Left lobe of liver (tissue), 2 donors: ENCODE measurements at places on chromosomes 4 and X. TPM values are rescaled to one million over a fixed set of nuclear protein-coding genes. Genes with fewer than 3 reads are reported as not detected.
A peak's percentile ranks its signal among the peaks of the same experiment; 100 is the strongest.

GRCh38 chr4:15515106-15515505 is 45.4 kb downstream of the CC2D2A start:
- no peak for DNase-seq

DNA sequence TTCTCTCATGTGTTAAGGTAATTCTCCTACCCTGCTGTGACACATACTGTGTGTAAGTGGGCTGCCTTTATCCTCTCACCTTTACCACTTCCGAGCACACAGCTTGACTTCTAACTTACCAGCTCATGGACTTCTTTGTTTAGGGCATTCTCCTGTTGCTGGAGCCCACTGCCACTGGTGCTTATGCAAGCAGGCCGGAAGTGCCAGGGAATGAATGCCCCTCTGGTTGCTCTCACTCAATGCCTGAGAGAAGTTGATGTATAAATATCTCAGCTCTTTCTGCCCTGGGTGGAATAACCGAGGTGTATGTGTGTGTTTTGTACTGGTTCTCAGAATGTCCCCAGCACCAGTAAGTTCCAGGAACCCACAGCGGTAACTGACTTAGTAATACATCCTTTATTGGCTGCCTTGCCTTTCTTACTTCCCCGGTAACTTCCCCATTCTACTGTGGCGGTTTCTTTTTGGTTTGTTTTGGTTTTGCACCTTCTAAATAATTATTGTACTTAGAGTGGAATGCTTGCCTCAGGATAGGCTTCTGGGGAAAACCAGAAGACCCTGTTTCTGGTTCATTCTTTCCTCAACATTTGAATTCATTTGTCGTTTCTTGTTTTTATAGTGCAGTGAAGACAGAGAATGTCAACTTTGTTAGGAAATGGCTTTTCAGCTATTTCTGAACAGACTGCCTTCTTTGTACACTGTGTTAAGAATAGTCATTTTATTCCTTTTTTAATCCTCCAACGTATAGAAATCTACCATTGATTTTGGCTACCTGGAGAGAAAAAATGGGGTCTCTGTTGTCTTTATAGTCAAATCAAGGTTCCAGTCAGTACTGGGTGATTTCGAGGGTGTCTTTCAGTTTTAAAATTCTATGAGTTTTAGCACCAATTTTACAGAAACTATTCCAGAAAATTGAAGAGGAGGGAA is 45.4 kb downstream of the CXorf58 start:
- DNase-seq = no peak

- no peak for DNase-seq
Measured at GRCh38 chrX:100350704-100351489, 59.2 kb downstream of the PCDH19 start.

DNA sequence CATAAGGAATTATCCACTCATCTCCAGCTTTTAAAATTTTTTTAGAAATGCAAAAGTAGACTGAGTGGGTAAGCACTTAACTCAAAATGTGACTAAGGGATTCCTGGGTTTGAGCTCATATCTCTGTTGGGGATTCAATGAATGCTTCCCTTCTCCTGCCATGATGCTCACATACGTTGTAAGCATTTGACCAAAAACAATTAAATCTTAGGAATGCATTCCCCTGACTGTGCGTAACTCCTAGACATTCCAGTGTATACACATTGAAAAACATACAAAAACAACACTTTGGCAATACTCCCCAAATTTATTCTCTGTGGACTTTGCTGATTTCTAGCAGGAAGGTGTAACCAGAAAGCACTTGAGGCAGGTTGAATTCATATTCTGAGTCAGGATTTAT is 29.8 kb downstream of the SPANXA2 start:
- no peak for DNase-seq

DNA sequence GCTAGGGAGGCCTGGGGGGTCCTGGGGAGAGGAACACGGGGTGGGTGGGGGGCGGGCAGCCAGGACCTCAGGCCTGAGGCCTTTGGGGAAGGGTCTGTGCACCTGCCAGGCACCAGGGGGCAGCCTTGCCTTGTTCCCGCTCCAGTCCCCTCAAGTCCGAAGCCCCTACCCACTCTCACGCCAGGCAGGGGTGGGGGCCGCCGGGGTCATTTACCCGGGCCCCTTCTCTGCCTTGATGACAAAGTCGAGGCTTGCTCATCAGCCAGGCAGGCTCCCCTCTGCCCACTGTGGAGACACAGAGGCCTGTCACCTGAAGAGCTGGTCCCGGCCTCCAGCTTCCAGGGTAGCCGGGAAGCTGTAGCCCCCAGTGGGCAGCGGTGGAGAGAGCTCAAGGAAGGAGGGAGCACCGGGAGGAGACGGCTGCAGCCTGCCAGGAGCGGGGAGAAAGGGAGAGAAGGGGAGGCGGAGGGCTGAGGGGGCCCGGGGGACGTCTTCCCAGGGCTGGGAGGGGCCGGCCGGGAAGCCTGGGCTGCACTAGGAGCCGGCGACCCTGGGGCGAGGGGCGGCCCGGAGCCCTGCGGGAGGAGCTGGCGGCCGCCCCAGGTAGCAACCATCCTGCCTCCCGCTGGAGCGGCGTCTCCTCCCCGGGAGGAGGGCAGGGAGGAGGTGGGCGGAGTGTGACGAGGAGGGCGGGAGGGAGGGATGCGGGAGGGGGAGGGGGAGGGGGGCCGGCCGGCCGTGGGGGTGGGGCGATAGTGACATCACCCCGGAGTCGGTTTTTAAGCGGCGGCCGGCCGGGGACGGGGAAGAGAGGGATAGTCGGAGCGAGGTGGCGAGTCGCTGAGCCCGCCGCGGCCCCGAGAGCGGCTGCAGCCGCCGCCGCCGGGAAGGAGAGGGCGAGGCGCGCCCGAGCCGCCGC is at the start of gene SLC6A8:
SLC6A8 (plus strand) TSS at position 806 of the 919 bp plus-strand sequence. CDS start 649 bp downstream, outside the sequence.
- peak; percentile 59 for DNase-seq

DNA sequence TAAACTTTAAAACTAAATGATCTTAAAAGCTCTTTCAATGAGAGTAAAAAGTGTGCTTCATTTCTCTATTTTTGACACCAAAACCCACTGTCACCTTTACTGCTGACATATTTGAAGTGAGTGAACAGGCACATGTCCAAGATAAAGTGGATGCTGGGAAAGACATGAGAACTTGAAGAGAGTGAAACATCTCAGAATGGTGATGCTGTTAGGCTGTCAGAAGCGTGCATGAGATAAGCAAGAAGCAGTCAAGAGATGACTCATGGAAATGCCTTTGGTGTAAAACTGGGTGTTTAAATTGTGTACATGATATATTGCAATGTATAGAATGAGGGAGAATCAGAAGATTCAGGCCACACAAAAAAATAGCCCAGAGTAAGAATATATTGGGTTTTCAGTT is 21.8 kb upstream of the GBA3 start:
- DNase-seq = no peak

DNA sequence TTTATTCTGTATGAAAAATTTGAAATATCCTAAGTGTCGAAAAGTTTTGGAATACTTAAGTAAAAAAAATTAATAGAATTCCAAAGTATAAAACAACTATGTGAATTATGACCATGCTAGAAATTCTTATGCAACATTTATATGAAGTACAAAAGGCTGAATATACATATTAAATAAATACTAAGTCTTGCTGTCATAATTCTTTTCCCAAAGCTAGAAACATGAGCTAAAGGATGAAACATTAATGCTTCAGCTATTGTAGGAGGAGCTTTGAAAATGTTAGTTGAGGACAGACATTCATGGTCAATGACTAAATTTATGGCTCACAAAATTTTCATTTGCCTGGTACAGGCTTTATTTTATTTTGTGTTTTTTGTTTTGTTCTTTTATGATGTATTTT is 207.3 kb downstream of the GABRB1 start:
- no peak for DNase-seq

DNA sequence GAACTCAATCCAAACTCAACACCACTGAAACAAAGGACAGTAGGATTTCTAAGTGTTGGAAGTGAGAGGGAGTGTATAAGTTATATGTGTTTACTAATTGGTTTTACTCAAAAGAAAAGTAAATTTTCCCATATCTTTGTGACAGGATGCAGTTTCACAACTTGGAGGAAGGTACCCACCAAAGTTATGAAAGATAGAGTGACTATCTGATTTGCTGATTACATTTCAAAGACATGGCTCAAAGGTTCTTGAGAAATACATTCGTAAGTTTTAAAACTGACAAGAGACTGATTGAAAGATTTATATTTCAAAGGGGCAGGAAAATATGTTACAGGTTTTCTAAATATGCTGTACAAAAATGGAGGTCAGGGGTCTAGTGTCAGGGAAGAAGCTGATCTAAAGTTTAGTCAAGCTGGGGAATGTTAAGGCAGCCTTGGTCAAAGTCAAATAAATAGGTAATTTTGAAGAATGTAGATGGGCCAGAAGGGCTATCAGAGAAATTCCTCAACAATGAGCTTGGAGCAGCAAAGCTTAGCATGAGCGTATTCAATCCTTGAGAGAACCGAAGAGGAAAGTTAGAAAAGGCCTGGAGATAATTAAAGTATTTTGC is 9.7 kb upstream of the COMMD8 start:
- DNase-seq = no peak

- no peak for DNase-seq
Measured at GRCh38 chrX:153333266-153333665, 687 bp upstream of the ZNF275 start.

- no peak for DNase-seq
Measured at GRCh38 chrX:29143756-29144155, 556.5 kb downstream of the IL1RAPL1 start.

GRCh38 chrX:48972220-48973164 is 848 bp upstream of the KCND1 start:
- no peak for DNase-seq

DNA sequence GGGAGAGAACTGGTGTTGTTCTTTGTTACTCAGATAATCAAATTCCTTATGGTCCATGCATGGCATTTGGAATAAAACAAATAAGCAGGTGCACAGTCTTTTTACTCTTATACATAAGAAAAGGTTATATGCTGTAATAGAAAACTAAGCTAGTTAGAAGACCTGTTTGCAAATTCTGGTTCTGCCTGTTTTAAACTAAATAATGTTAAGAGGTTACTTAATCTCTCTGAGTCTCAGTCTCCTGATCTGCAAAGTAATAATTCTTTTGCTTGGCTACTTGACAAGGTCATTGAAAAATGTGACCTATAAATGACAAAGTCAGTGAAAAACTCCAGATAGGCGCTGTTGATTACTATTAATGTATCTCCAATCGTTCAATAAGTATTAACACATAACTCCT is 42.5 kb upstream of the ANXA3 start:
- DNase-seq = no peak

The ENAM gene
- 0.25 TPM for total RNA-seq

The LYAR gene
- 3.0 TPM for total RNA-seq

The CAPN6 gene
- 0.28 TPM for total RNA-seq

The RTL5 gene
- total RNA-seq = 3.1 TPM

The AKAP14 gene
- not detected for total RNA-seq

The PIM2 gene
- total RNA-seq = 3.8 TPM

The VCX3B gene
- not detected for total RNA-seq
